Keratinocyte (primary cell): ENCODE measurements at places on chromosomes 4 and X.

GRCh38 chrX:9627922-9628321 is 137.7 kb downstream of the GPR143 start:
- DNase-seq, result no peak
- H3K4me3 ChIP-seq, result no peak overlapping the region
- H3K27ac ChIP-seq, result no peak overlapping the region
- H3K36me3 ChIP-seq, result no peaks in the 10 kb centered on the region
- H3K27me3 ChIP-seq, result no peaks in the 10 kb centered on the region
- H3K4me1 ChIP-seq, result no peaks in the 10 kb centered on the region

- H3K36me3 ChIP-seq, result peaks cover 2% of the 10 kb centered on the region
- H3K4me1 ChIP-seq, result peaks cover 7% of the 10 kb centered on the region
- no peak overlapping the region for H3K27ac ChIP-seq
- peaks cover 5% of the 10 kb centered on the region for H3K27me3 ChIP-seq
- no peak for DNase-seq
Observed at GRCh38 chrX:112819008-112819640, 21.5 kb downstream of the AMOT start.

- H3K27me3 ChIP-seq, result no peaks in the 10 kb centered on the region
- DNase-seq, result no peak
- no peak overlapping the region for H3K4me3 ChIP-seq
Observed at GRCh38 chr4:88320780-88321373, 36.5 kb upstream of the PPM1K start.

DNA sequence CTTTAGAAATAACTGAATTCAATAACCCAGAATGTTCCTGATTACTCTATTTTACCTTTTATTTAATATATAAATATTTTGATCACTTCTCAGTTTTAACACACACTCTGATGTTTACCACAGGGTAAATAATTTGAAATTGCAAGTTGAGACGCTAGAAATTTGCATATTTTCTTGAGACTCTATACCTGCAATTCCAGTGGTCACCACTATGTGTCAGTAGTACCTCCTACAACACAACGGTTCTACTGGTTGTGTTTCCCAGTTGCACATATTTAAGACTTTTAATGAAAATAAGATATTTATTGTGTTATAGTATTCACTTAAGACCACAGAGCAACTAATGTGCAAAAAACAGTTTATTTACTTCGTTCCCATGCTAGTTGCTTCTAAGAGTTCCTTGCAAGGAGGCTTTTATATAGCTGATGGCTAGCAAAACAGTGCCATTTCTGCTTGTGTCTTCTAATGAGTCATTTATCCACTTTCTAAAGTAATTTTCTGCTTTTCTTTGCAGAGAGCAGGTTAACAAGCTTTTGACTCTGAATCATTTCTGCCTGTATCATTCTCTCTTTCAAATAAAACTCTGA is 98.9 kb upstream of the PDLIM3 start:
- no peak for DNase-seq
- no peak overlapping the region for H3K27ac ChIP-seq
- no peak overlapping the region for H3K4me3 ChIP-seq
- no peaks in the 10 kb centered on the region for H3K4me1 ChIP-seq
- peaks cover 10% of the 10 kb centered on the region for H3K27me3 ChIP-seq

- no peak overlapping the region for H3K27ac ChIP-seq
- no peaks in the 10 kb centered on the region for H3K27me3 ChIP-seq
- H3K4me3 ChIP-seq, result no peak overlapping the region
- no peaks in the 10 kb centered on the region for H3K36me3 ChIP-seq
- no peak for DNase-seq
- H3K4me1 ChIP-seq, result no peaks in the 10 kb centered on the region
Observed at GRCh38 chr4:93809773-93810172, 18.8 kb upstream of the ATOH1 start.

DNA sequence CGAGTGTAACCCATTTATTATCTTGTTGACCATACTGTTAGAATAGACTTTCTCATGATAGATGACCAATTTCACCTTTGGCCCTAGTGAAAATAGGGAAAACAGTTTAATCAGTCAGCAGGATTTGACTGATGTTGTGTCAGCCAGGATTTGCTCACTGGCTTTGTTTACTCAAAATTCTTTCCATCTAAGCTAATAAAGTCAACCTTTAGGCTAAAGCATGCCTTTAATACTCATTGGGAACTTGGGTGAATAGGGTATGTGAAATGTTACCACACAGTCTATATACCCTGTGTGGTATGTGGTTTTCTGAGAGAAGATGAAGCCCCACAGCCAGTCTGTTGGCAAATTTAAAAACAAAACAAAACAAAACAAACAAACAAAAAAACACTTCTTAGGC is 18.7 kb upstream of the SPANXB1 start:
- no peak overlapping the region for H3K4me3 ChIP-seq
- no peaks in the 10 kb centered on the region for H3K27me3 ChIP-seq
- no peaks in the 10 kb centered on the region for H3K36me3 ChIP-seq
- DNase-seq, result no peak

GRCh38 chr4:170001011-170001744 is 25.0 kb downstream of the MFAP3L start:
- no peak overlapping the region for H3K27ac ChIP-seq
- no peak for DNase-seq
- H3K4me1 ChIP-seq, result no peaks in the 10 kb centered on the region
- H3K4me3 ChIP-seq, result no peak overlapping the region

DNA sequence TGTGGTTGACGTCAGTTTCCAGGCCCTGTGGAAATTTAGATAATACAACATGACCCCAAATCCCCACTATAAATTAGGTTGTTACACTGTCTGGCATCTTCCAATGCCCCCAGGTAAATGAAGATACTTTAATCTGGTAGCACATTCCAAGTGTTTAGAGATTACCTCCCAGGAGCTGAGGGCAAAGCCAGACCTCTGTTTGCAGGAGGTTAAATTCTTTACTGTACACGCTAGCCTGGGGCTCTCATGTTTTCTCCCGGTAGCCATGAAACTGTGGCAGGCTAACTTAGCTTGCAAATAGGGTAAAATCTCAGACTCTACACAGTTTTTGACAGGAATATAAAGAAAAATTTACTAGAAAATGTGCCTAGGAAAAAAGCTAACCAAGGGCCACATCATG is 450.0 kb downstream of the PDGFC start:
- H3K4me3 ChIP-seq, result no peak overlapping the region
- H3K27me3 ChIP-seq, result no peaks in the 10 kb centered on the region
- no peaks in the 10 kb centered on the region for H3K36me3 ChIP-seq
- no peak overlapping the region for H3K27ac ChIP-seq

GRCh38 chrX:43741843-43742573 is 85.9 kb downstream of the MAOA start:
- H3K27me3 ChIP-seq, result no peaks in the 10 kb centered on the region
- DNase-seq, result no peak
- peaks cover 2% of the 10 kb centered on the region for H3K36me3 ChIP-seq
- H3K27ac ChIP-seq, result no peak overlapping the region
- H3K4me3 ChIP-seq, result no peak overlapping the region

DNA sequence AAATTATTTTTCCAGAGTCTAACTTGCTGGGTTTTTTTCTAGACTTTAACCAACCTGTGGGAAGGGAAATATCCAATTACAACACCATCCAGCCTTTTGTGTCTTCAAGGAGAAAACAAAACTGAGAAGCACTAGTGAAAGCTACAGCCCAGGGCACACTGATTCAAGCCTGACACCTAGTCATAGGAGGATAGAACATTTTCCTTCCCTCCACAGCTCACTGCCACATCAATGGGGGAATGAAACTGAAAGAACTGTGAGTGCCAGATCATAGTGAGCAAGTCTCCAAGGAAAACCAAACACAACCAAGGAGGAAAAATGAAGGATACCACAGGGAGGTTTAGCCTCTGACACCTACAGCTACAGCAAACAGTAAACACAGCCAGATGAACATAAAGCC is 43.3 kb upstream of the MAGEA8 start:
- H3K36me3 ChIP-seq, result no peaks in the 10 kb centered on the region

- H3K4me1 ChIP-seq, result no peaks in the 10 kb centered on the region
- no peak overlapping the region for H3K27ac ChIP-seq
- no peaks in the 10 kb centered on the region for H3K27me3 ChIP-seq
- no peaks in the 10 kb centered on the region for H3K36me3 ChIP-seq
- DNase-seq, result no peak
Observed at GRCh38 chr4:161303551-161303950, 860.2 kb downstream of the FSTL5 start.

DNA sequence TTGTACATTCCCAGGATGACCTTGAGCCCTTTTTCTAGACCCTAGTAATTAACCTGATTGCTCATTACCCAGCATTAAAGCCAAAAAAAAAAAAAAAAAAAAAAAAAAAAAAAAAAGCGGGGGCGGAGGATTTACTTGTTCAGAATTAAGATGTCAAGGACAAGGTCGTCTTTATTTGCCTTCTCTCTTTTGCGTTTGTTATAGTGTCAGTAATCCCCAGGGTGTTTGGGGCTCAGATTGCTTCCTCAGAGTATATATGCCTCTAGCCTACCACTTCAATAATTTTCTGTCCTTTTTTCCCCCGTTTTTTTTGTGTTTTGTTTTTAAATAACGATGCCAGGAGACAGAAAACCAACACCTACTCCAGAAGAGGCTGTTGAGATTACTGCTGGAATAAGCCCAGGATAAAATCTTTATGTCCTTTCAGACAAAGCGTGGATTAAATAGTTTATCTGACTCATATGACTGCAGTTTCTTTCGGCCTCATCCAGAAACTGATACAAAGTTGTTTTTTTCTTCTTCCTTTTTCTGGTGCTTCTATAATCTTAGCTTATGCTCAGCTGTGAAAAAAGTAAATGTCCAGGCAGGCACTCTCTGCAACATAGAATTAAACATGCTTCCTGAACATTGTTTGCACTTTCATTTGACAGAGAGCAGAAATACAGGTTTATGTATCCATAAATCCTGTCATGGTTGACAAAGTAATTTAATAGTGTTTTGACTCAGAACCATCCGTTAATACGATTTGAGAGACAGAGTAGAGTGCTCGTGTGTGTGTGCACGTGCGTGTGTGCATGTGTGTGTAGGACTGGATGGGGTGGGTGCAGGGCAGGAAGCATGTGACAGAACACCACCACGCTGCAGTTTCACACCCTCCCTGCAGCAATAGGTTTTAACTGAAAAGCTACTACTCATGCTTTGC is 138.6 kb downstream of the AFF1 start:
- H3K27ac ChIP-seq, result peak overlapping the region; percentile 76
- no peaks in the 10 kb centered on the region for H3K27me3 ChIP-seq
- peaks cover 34% of the 10 kb centered on the region for H3K4me1 ChIP-seq
- no peak for DNase-seq
- H3K36me3 ChIP-seq, result no peaks in the 10 kb centered on the region
